Skeletal muscle tissue (tissue), 5 donors: ENCODE measurements at places on chromosomes 2 and 18. TPM values are rescaled to one million over a fixed set of nuclear protein-coding genes. Genes with fewer than 3 reads are reported as not detected.

Gene INPP5D
- total RNA-seq, result 8.4 TPM

Gene DSC1
- total RNA-seq, result not detected

Gene CLEC4F
- not detected for total RNA-seq

Gene EGR4
- total RNA-seq, result not detected

Gene RTTN
- 43.8 TPM for total RNA-seq

Gene POTEF
- total RNA-seq, result not detected
